ENCODE measurements at places on chromosomes 2 and 18. TPM values are rescaled to one million over a fixed set of nuclear protein-coding genes. Genes with fewer than 3 reads are reported as not detected.

DNA sequence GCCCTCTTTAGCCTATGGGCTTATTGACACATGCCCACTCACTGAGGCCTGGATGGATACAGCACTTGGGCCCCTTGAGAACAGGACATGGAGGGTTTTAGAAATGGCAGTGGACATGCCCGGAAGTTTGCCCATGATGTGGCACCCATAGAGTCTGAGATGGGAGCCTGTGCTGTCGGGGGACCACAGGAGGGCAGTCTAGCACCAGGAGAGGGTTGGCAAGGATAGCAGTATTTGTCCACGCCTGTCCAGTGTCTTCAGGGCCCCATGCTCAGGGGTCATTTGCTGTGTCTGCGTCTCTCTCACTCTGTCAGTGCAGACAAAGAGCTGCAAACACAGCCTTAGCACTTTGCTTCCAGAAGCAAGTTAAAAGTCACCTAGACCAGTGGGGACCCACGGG, 48.7 kb downstream of the IL1RL2 start:
- H3K27me3 ChIP-seq, result no peaks in the 10 kb centered on the region
- no peak overlapping the region for H3K27ac ChIP-seq
- H3K4me3 ChIP-seq, result no peak overlapping the region
- DNase-seq, result no peak
- peaks cover 10% of the 10 kb centered on the region for H3K4me1 ChIP-seq

GRCh38 chr2:42142547-42143184, 26.5 kb upstream of the EML4 start:
- no peaks in the 10 kb centered on the region for H3K36me3 ChIP-seq
- H3K4me3 ChIP-seq, result no peak overlapping the region
- DNase-seq, result no peak
- H3K4me1 ChIP-seq, result 0 out of 2 replicates have a peak, but pooled peaks cover 6% of the 10 kb centered on the region
- H3K27ac ChIP-seq, result no peak overlapping the region

DNMT3A gene
- 12.7 TPM for polyA plus RNA-seq

- no peak for DNase-seq
- H3K27me3 ChIP-seq, result no peaks in the 10 kb centered on the region
- H3K4me3 ChIP-seq, result no peak overlapping the region
- H3K4me1 ChIP-seq, result no peaks in the 10 kb centered on the region
- no peaks in the 10 kb centered on the region for H3K36me3 ChIP-seq
Measured at GRCh38 chr2:181697571-181697970, 17.3 kb upstream of the NEUROD1 start.

DNA sequence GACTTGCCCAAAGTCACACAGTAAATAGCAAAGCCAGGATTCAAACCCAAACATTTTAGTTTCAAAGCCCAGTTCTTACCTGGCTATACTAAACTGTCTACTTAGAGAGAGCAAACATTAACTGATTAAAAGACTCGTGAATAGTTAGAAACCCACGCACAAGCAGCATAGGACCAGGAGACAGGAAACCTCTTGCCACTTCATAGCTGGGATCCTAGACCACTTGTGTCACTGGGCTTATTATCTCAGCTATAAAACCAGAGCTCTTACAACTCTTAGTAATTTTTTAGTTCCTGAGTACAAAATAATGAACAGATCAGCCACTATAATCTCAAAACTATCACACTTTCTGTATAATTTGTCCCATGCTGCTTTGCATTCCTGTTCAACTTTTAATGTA, 2.4 kb upstream of the AAK1 start:
- H3K27ac ChIP-seq, result peak overlapping the region; percentile 94
- no peaks in the 10 kb centered on the region for H3K36me3 ChIP-seq
- DNase-seq, result no peak
- peak overlapping the region; percentile 85 for H3K4me3 ChIP-seq
- peaks cover 33% of the 10 kb centered on the region for H3K4me1 ChIP-seq

DNA sequence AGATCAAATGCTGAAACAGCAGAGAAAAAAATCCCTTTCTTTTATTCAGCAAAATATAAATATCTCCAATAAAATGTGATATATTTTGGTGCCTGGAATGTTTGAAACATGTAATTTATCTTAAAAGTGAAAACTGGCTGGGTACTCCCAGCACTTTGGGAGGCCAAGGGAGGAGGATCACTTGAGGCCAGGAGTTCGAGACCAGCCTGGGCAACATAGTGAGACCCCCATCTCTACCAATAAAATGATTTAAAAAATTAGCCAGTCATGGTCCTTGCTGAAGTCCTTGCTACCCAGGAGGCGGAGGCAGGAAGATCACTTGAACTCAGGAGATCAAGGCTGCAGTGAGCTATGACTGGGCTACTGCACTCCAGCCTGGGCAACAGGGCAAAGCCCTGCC, 8.6 kb downstream of the SH3YL1 start:
- H3K4me3 ChIP-seq, result no peak overlapping the region
- H3K27me3 ChIP-seq, result no peaks in the 10 kb centered on the region
- H3K36me3 ChIP-seq, result no peaks in the 10 kb centered on the region
- no peaks in the 10 kb centered on the region for H3K4me1 ChIP-seq

KCNJ3 gene
- polyA plus RNA-seq, result not detected

- no peaks in the 10 kb centered on the region for H3K36me3 ChIP-seq
- no peak for DNase-seq
- H3K4me1 ChIP-seq, result no peaks in the 10 kb centered on the region
- H3K4me3 ChIP-seq, result no peak overlapping the region
- no peaks in the 10 kb centered on the region for H3K27me3 ChIP-seq
Measured at GRCh38 chr18:61926532-61926931, 33.7 kb upstream of the RNF152 start.

All from GM12878 (cell line).